ENCODE measurements at places on chromosomes 3 and 15.

- no peak for DNase-seq
These were observed 175.0 kb downstream of the FAM43A start for GRCh38 chr3:194860725-194861124.

DNA sequence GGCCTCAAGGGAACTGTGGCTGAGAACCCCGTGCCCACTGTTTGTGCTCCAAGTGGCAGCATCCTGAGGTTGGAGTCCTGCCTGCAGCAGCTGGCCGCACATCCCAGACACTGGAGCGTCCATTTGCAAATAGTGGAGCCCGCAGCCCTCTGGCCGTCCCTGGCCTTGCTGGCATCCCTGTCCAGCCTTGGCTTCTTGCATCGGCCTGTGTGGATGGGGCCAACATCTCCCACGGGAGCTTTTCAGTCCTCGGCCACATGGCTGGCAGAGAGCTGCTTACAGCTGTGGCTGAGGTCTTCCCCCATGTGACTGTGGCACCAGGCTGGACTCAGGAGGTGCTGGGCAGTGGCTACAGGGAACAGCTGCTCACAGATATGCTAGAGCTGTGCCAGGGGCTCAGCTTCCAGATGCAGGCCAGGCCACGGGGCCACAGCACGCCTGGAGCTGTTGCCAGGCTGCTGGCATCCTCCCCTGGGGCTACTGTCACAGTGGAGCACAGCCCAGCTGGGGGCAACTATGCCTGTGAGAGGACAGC is 71.2 kb downstream of the FAM43A start:
- DNase-seq, result no peak

- no peak for DNase-seq
These were observed 377.3 kb downstream of the MECOM start for GRCh38 chr3:169286214-169286613.

DNA sequence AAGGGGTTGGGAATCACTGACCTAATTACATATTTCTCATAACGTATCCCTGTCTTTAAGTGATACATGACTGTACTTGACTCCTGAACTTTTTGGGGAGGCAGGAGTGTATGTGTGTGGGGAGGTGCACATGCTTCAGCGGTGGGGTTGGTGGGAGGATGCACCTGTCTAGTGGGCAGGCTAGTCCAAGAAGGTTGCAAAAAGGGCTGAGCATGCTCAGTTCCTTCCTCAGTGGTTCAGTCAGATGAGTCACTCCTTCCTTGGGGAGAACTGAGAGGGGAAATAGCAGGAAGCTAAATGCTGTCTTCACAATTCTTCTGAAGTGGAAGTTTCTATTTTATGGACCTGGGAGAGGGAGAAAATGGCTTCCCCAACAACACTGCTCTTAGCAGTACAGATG is 24.6 kb upstream of the AP4E1 start:
- peak; percentile 78 for DNase-seq

- peak; percentile 60 for DNase-seq
These were observed at the start of gene MCTP2 for GRCh38 chr15:94230883-94231722. MCTP2 (plus strand) TSS chr15:94231561; CDS start chr15:94298266, 66,705 bp downstream.

- DNase-seq, result no peak
These were observed 260.7 kb upstream of the UMPS start for GRCh38 chr3:124469555-124469954.

GRCh38 chr15:76390571-76390970 is 54.0 kb downstream of the ISL2 start:
- DNase-seq, result no peak

- no peak for DNase-seq
These were observed 198.2 kb upstream of the STRIT1 start for GRCh38 chr3:155491696-155492095.

- no peak for DNase-seq
These were observed 431.0 kb upstream of the ATP10A start for GRCh38 chr15:26294059-26294689.

DNA sequence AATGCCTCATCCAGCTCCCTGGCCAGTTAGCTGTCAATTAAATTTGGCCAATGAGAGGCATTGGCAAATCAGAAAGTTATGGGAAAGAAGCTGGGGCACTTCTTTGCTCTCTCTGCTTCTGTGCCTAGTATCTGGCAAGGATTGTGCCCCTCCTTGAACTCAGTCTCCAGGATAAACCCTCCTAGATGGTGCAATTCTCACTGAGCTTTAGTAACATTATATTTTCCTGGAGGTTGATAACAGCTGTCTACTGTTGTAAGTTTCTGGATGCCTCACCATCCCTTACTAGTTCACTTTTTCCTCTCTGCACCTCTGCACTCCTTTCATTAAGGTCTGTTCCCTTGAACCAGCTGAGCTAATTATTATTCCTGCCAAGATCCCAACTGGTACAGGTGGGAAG is 329.5 kb downstream of the MFSD1 start:
- DNase-seq, result no peak

DNA sequence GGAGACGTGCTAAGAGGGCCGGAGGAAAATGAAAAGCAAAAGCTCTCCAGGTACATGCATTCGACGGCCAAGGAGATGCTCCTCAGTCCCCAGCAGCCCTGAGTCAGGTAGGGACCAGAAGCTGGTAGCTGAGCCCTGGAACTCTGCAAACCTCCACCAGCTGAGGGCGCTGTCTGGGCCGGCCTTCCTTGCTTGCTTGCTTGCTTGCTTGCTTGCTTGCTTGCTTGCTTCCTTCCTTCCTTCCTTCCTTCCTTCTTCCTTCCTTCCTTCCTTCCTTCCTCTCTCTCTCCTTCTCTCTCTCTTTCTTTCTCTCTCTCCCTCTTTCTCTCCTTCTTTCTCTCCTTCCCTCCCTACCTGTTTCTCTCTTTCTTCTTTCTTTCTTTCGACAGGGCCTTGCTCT is 94.6 kb upstream of the RASGRF1 start:
- no peak for DNase-seq

DNA sequence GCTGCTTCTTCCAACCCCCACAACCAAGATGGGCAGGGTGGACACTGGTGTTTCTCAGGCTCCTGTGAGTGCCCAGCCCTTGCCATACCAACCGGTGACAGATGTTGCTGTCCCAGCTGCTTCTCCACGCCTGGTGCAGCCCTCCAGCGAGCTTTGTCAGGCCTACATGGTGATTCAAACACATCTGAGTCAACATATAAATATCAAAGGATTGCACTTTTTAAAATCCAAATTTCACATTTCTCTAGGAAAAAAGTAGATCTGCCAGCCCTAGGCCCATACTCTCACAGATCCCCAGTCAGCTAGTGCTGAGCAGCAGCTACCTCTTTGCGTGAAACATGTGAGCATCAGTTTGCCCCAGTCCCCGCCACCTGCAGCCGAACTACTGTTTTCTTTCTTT is 52.7 kb downstream of the RPN1 start:
- DNase-seq, result no peak

- DNase-seq, result no peak
These were observed 68.1 kb downstream of the EPHB3 start for GRCh38 chr3:184629555-184630160.

GRCh38 chr3:52315977-52316764 is at the start of gene DNAH1:
DNAH1 (plus strand) TSS chr3:52316319; CDS start chr3:52322443, 6,124 bp downstream.
- DNase-seq, result no peak

DNA sequence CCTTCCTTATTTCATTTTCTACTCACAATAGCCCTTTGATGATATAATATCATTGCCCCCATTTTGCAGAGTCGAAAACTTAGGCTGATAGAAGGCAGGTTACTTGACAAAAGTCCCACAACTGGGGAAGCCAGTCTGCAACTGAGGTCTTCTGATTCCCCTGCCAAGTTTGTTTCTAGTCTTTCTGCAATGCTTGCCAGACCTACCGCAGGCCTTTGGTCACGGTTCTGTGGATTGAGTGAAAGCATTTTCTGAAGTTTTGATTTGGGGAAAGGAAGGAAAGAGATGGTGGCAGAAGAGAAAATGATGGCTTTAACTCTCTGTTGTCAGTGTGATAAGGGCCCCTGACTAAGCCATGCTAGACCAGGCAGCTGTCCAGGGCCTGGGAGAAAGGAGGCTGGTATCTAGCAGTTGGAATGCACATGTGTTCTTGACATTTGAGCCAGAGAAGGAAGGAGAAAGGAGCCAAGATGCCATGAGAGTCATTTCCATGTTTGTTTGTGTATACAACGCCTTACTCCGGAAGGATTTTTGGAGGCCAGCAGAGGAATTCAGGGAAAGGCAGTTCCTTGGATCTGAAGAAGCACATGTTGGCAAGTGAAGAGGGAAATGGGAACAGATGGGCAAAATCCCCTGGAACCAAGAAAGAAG is 29.9 kb downstream of the FAH start:
- peak; percentile 74 for DNase-seq

DNA sequence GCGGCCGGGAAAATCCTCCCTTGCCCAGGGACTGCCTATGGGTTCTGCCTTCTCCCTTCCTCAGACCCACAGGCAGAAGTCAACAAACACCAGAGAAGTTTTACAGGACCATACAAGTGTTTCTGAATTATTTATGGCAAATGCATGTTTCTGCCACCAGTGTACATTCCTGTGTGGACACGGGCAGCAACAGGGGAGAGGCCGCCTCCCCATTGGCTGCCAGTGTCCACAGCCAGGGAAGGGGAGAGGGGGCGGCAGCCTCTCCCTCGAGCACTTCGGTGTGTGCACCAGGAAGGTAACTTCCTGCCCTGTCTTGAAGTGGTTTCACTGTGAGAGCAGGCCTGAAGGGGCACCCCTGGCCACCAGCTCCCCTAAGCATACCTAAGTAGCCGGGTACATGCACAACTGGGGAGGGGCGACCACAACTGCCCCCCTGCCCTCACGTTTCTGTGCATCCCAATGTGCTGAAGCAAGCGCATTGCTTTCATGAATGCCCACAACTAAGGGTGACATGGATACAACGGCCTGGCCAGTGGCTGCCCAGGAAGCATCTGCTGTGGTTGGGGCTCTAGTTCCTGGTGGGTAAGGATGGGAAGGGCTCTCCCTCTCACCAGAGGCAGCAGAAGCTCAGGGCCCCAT is 14.8 kb upstream of the SHISA5 start:
- DNase-seq, result no peak

- peak; percentile 45 for DNase-seq
These were observed 18.9 kb upstream of the TIGIT start for GRCh38 chr3:114274929-114275328.

DNA sequence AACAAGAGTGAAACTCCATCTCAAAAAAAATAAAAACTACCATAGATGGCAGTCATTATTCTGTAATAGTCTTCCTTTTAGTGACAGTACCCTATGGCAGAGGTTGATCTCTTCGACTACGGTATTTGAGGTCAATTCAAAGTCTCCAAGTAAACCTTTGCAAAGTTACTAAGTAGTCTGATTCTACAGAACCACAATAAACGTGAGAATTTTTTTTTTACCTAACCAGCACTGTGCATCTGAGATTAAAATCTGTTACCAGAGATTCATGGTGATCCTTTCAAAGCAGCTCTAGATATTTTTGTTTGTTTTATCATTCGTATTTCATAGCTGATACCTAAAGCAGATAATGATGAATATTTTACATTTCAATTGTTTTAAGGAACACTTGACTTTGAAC is 86.6 kb upstream of the CHD2 start:
- DNase-seq, result no peak

DNA sequence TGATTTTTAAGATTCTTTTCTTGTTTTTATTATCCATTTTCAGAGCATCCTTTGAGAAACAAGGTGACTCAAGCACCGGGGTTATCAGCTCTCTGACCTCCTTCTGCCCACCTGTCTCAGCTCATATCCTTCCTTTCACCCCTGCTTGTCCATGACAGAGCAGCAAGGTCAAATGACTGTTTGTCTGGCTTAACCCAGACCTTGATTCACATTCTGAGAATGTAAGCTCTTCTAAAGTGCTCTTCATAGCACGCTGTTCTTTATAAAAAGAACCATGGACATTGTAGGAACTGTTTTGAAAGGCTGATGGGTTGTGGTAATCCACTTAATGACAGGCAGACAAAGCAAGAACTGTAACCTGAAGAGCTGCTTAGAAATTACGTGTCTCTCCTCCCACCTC is 122.5 kb downstream of the CHST2 start:
- no peak for DNase-seq

DNA sequence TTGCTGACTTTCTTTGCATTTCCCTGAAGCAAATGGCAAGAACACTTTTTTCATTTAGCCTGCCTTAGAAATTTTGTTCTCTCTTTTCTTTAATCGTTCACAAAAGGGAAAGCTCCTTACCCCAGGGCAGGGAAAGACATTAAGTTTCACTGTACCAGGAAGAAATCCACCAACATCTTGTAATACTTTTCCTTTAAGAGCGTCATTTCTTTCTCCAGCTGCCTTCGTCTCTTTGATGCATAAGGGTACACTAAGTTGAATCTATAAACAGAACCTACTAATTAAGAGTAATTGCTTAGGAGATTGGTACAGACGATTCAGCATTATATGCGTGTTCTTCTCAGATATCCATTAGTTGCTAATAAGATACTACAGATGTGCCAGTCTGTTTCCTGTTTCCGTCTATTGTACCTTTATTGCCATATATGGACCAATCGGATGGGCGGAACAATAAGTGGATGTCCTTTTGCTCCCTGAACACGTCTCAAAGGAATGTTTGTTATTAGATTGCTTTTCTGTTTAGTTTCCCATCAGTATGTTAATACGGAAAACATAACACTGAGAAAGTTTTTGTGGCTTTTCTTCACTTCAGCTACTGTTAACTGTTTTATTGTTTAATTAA is 276.7 kb upstream of the RARB start:
- DNase-seq, result no peak

DNA sequence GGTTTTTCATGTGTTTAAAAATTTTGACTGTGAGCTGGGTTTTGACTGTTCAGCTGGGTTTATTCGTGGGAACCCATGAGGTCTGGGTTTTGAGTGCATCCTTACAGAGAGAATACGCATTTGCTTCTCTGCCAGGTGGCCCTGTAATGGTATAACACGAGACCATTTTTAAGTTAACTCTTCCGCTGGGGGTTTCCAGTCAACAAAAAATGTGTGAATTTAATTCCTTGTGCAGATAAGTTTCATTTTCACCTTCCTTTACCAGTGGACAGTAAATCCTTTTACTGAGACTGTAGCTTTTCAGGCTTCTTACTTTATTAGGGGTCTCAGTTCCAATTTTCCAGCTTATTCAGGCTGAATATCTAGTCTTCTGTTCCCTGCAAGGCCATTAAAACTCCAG is 149.6 kb downstream of the OPA1 start:
- DNase-seq, result no peak

DNA sequence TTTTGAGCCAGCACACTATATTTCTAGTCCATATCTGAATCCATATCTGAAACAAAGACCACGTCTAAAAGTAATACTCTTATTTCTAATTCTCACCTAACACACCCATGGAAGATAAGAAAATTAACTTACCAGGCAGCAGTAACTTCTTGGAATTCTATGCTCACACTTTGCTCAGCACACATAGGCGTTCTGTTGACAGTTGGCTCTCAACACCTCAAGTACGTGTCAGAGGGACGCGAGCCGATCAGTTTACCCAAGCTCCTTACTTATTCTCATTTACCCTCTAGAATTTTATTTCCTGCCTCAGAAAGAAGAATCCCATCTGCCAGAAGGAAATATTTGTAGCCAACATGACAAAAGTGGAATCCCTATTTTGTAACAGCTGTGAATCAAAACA is 911.9 kb downstream of the FHIT start:
- DNase-seq, result no peak

DNA sequence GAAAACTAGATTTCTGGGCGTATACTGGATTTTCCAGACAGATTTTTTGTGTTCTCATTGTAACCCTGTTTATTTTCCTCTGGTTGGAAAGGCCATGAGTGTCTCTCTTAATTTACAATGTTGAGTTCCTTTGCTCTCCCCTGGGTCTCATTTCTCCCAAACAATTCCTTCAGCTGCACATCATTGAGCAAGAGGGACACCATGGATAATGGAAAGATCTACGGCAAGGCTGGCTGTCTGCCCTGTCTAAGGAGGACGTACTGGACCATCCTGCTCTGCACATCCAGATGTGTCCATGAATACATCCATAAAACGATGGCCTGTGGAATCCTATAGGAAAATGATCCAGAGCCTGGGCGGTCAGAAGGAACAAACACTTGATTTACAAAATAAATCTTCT is 258.1 kb upstream of the MCTP2 start:
- peak; percentile 35 for DNase-seq

All from fibroblast of mammary gland (primary cell).